ENCODE measurements at places on chromosomes 6 and 20. TPM values are rescaled to one million over a fixed set of nuclear protein-coding genes. Genes with fewer than 3 reads are reported as not detected.

DNA sequence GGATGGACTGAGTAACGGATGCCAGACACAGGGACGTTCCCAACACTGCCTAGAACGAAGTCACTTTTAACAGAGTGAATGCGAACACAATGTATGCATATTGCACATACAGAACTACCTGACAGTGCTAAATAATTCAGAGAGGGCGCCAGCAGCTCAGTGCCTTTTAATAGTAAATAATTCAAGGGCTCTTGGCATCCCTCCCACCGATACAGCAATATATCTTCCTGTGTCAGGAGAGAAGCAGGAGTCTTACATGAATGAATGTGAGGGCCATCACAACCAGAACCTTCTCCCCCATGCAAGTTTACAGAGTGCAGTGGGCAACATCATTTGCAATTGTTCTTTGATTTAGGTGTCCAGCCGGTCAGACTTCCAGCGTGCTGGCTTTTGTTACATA is 88.4 kb upstream of the KCNG1 start:
- DNase-seq: no peak

HLA-DRA gene
- not detected for total RNA-seq

DNA sequence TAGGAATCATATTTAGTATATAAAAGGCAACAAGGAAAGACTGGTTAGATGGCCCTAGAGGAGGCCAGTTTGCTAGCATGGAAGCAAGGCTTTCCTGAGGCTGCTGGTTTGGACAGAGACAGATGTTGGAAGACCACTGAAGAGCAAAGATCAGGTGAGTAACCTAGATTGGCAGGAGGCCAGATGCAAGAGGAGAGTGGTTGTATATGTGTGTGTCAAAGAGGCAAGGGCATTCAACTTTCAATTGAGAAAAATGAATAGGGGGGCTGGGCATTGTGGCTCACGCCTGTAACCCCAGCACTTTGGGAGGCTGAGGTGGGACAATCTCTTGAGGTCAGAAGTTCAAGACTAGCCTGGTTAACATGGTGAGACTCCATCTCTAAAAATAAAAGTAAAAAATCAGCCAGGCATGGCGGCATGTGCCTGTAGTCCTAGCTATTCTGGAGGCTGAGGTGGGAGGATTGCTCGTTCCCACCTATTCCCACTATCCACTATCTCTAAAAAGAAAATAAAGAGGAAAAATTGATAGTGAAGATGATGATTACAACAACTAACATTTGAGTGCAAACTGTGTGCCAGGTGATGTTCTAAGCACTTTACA is 79.8 kb downstream of the PRDM1 start:
- DNase-seq: no peak

MOCS1 gene
- 18.4 TPM for total RNA-seq

- DNase-seq: no peak
These were observed 124.2 kb upstream of the PTPN1 start for GRCh38 chr20:50385733-50386640.

DNA sequence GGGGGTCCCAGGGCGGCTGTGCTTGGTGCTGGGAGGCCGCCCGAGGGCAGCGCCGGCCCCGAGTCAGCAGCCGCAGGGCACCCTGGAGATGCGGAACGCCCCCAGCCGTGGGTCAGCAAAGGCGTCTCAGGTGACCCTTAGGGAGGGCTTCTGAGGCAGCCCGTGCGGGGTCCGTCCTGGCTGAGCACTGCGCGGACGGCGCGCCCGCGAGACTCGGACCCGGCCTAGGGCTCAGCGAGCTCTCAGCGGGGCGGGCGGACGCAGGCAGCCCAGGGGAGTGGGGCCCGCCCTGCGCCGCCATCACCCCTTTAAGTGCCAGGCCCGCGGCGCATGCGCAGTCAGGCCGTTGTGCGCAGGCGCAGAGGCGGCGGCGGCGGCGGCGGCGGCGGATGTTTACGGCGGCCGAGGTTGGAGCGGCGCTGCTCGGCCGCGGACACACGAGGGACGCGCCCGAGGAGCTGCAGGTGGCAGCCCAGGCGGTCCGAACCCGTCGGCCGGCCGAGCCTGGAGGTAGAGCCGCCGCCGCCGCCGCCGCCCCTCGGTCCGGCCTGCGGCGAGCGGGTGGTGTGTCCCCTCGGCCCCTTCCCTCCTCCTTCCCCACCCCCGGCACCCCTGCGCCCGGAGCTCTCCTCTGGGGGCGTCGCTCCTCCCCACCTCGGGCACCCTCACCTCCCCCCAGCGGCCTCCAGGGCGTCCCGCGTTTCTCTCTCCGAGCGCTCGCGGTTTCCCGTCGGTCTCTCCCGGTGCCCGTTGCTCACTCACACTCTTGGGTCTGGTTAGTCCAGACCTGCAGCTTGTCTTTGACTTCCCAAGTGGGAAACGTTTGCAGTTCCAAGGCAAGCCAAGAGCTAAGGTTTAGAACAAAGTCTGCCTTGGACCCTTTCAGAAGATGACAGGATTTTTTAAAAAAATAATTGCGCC is at the start of gene PCMTD2:
Gene PCMTD2 (plus strand): TSS at position 388 of the 921 bp plus-strand sequence. CDS start 4,218 bp downstream, outside the sequence.
- peak; percentile 76 for DNase-seq

DNA sequence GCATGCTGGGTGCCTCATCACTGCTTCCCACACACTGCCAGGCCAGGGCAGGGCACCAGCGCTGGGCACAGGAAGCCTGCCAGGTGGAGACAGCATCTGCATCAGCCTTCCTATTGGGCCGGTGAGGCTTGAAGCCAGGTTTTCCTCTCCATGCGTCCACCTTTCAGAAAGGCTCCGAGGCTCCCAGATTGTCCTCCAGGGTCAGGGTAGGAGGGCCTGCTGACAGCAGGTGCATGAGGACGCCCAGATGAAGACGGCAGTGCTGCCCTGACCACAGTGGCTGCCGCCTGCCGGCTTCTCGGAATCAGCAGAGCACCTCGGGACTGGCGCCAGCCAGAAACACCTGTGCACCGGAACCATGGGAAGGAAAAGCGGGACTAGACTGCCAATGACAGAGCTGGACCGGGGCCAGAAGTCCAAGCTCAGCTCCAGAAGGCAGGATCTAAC is 170.5 kb upstream of the CST7 start:
- no peak for DNase-seq

ZC3H12D gene
- total RNA-seq: 0.14 TPM

DNA sequence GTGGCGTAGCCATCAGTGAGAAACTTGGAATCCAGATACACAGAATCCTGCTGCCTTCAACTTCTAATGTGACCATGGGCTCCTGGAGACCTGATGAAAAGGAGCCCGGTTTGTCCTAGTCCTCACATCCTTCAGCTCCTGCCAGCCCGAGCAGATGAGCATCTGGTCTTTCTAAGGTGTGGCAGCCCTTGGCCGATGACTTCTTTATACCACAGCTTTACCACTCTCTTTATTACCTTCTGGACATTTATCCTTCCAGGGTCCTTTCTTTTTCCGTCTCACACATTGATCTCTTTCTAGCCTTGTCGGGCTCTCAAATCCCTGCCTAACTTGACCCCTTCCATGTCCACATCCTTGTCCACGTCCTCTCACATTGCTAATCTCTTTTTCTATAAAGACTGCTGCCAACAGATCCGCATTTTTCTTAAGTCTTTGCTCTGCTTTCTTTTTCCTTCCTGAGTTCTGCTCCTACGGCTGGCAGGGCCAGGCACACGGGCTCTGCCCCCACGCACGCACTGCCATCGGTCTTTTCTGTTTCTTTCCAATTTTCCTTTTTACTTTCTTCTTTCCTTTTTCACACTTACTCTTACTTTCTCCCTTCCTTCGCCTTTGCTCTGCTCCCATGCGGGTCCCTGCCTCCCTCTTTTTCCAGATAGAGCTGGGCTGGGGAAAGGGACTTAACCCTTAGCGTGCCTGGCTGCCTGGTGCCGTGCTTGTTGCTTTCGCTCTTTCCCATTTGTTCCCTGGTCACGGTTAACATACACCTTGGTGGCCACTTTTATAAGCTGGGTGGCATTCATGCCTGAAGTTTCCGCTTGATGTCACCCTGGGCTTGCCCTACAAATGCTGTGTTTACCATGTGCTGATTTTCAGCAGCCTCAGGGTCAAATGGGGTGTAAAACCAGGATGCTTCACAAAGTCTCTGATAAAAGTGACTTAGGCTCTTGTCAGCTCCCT is 9.4 kb upstream of the GMPR start:
- no peak for DNase-seq

- no peak for DNase-seq
These were observed 51.6 kb upstream of the FAM184A start for GRCh38 chr6:119129968-119130484.

TFAP2A gene
- total RNA-seq: 9.6 TPM

GRCh38 chr6:43644940-43645612 is at the start of gene RSPH9:
RSPH9 (plus strand) TSS chr6:43645036; CDS start chr6:43645099, 63 bp downstream.
- DNase-seq: peak; percentile 67

- no peak for DNase-seq
These were observed 5.7 kb downstream of the SESN1 start for GRCh38 chr6:109088995-109089394.

DNA sequence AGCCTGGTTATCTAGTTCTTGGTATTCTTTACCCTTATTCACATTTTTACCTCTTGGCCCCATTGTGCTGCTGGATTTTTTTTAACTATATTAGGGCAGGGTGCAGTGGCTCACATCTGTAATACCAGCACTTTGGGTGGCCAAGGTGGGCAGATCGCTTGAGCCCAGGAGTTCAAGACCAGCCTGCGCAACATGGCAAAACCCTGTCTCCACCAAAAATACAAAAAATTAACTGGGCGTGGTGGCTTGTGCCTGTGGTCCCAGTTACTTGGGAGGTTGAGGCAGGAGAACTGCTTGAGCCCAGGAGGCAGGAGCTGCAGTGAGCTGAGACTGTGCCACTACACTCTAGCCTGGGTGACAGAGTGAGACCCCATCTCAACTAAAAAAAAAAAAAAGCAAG is 12.2 kb upstream of the TAF8 start:
- no peak for DNase-seq

GRCh38 chr6:19472850-19473249 is 364.3 kb upstream of the ID4 start:
- no peak for DNase-seq

GRCh38 chr6:147973806-147974205 is 368.8 kb upstream of the SASH1 start:
- DNase-seq: no peak

DNA sequence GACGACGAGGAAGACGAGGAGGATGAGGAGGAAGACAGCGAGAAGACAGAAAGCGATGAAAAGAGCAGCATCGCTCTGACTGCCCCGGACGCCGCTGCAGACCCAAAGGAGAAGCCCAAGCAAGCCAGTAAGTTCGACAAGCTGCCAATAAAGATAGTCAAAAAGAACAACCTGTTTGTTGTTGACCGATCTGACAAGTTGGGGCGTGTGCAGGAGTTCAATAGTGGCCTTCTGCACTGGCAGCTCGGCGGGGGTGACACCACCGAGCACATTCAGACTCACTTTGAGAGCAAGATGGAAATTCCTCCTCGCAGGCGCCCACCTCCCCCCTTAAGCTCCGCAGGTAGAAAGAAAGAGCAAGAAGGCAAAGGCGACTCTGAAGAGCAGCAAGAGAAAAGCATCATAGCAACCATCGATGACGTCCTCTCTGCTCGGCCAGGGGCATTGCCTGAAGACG is 116.9 kb downstream of the TMEM242 start:
- no peak for DNase-seq

DNA sequence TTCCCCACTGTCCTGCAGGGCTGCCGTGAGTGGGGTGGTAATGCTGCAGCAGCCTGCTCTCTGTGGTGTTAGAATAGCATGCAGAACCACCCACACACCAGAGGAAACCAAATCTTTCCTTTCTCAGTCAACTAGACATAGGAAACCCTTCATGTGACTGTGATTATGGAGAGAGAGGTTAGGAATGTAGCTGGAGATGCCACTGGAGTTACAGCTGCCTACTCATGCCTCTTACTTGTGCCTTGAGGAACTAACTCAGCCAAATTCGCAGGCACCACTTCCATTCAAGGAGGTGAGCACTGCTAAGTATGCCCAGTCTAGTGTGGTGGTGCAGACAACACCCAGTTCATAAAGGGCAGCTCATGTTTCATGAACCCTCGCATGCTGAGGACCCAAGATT is 27.4 kb downstream of the MUC22 start:
- DNase-seq: no peak

OPRL1 gene
- total RNA-seq: 0.96 TPM

GRCh38 chr6:143872201-143872600 is 7.9 kb downstream of the ZC2HC1B start:
- DNase-seq: no peak

TRDN gene
- total RNA-seq: not detected

ARMH2 gene
- not detected for total RNA-seq

GRCh38 chr6:170438402-170438753 is 114.7 kb downstream of the PSMB1 start:
- DNase-seq: peak; percentile 67

DNA sequence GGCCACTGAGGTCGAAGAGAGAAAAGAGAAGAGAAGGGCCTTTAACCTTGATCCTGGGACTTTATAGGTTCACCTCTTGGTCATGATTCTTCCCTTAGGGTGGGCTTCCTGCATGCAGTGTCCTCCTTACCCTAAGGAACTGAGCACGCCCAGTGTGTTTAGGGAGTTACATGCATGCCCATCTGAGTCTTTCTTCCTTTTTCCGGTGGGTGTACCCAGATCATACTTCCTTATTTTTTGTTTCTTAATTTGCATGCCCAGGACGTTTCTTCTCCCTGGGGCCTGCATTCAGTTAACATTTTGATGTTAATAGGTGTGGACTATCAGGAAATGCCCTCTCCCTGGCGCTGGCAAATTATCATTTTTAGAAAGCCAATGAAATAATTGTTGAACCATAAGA is 91.5 kb downstream of the HTR1B start:
- no peak for DNase-seq

- DNase-seq: no peak
These were observed 17.4 kb upstream of the TRAM2 start for GRCh38 chr6:52594221-52594620.

PNPLA1 gene
- total RNA-seq: not detected

- peak; percentile 84 for DNase-seq
These were observed 27.1 kb downstream of the CD83 start for GRCh38 chr6:14144678-14145113.

- DNase-seq: no peak
These were observed 50.4 kb downstream of the BANF2 start for GRCh38 chr20:17749978-17750721.

ZNF334 gene
- total RNA-seq: 21.4 TPM

EHMT2 gene
- total RNA-seq: 202 TPM

DNA sequence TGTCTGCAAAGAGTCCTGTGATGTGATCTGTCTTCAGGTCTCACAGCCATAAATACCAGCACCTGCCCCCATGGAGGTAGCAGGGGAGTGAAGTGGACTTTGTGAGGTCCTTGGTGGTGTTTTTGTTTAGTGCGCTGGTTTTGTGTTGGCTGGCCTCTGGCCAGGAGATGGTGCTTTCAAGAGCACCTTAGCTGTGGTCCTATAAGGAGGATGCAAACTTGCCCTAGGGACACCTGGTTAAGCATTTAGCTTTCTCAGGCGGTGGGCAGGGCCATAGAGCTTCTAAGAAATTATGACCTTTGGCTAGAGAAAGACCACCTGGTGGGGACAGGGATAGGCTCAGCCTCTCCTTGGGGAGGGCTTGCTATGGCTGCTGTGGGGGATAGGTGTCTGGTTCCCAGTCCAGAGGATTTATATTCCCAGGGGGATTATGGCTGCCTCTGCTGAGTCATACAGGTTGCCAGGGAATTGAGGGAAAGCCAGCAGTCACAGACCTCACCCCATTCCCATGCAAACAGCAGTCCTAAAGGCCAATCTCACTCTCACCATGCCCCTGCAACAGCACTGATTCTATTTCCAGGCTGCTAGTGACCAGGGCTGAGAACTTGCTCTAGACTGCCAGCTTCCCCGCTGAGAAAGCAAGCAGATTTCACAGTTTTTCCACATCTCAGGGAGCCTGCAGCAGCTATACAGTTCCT is 259.3 kb downstream of the TFAP2B start:
- DNase-seq: no peak

Data from neural crest cell (in vitro differentiated cells).